ENCODE measurements at places on chromosomes 2 and 18.

DNA sequence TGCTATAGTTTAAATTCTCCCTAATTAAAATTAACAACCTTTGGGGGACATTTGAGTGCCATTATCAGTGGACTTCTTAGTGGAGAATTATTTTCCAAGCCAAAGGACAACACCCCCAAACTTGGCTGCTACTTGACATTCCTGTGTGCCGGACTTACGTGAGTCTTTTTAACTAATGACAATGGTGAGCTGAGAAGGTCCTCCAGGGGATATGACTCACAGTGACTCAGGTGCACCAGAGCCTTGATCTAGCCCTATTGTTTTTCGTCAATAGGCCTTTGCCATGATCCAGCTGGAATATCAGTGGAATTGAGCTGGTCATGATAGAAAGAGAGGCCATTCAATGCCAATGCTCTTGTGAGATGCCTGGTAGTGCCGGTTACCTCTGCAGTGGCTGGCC is 118.1 kb upstream of the CXCR4 start:
- peak; percentile 24 for DNase-seq

DNA sequence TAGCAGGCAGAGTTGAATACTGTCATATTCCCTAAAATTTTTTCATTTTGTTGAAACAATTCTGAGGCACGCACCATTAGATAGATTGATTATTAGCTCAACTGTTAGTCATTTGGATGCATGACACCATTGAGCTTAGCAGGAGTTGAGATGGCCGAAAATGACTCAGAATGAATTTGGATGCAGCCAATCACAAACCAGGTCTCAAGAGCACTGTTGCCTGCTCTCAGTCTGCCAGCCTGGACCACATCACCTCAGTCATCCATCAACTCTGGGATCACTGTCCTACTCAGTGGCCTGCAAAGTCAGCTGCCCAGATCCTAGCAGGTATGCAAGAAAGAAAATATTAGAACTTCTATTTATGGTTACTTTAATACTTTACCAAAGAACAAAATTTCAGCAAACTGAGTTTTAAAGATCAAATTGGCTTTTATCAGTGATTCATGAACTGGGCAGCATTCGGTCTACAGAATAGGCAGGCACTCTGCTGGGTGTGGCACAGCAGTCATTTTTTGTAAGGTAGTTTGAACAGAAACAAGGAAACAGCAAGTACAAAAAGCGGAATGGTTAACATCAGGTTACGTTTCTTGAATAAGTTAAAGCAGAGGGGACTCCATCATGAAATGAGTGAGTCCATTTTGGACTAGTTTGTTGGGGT is 152.7 kb upstream of the ARHGAP28 start:
- no peak for DNase-seq

- DNase-seq: no peak
Observed at GRCh38 chr2:148162871-148163270, 142.0 kb downstream of the MBD5 start.

GRCh38 chr2:20667531-20668401 is 822 bp downstream of the GDF7 start:
- no peak for DNase-seq

DNA sequence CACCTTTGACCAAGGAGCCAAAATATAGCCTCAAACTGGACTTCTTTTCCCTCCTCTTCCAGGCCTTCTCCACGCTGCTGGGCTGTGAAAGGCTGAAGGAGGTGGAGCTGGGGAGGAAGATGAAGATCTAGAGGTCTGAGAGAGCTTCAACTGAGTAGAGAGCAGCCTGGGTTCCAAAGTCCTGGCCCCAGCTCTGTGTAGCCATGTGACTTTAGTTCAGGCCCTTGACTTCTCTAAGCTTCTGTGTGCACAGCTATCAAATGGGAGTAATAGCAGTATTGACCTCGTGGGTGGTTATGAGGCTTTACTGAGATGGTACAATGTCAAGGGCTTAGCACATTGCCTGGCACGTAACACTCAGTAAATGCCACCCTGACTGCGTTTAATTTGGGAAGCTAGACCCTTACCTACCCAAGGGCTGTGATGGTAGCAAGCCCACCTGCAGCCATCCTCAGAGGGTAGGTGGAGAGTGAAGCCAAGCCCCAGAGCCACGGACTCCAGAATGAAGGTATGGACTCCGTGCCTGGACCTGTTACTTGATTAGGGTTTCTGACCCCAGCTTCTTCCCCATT is 38.4 kb downstream of the SERTAD2 start:
- no peak for DNase-seq

- peak; percentile 34 for DNase-seq
Observed at GRCh38 chr18:10936176-10937053, 213.0 kb downstream of the PIEZO2 start.

- DNase-seq: no peak
Observed at GRCh38 chr2:180655842-180656454, 324.5 kb upstream of the UBE2E3 start.

DNA sequence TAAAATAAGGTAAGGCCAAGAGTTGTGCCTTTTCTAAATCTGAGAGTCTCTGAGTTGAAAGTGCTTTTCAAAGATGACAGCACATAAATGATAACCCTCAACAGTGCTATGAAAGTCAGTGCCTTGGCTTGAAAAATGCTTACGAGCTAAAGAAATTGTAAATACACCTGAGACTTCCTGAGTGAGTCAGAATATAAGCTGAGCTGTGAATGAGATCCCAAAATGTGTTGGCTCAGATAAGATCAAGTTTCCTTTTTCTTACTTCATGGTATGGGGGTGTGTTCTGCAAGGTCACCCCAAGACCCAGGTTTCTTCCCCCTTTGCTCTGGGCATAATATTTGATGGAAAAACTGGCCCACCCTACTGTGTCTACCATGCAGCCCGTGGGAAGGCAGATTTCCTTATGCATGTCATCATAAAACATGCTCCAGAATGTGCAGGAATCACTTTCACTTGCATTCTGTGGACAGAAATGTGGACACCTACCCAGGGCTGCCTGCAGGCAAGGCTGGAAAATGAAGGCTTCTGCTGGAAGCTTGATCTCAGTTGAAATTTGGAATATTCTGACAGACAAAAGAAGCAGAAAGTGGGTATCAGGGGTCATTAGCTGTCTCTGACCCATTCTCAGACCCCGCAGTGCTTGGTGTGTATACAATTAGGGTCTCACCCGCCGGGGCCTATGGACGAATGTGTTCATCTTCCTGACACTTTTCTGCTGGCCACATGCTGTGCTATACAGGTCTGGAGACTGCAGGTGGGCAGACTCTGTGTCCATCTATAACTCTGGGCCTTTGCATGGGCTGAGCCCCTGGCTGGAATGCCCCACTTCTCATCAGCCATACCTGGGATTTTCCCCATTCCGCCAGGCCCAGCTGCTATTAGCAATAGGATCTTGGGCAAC is 212.6 kb downstream of the SH3RF3 start:
- DNase-seq: no peak

- no peak for DNase-seq
Observed at GRCh38 chr18:79211844-79212243, 142.7 kb downstream of the ATP9B start.

DNA sequence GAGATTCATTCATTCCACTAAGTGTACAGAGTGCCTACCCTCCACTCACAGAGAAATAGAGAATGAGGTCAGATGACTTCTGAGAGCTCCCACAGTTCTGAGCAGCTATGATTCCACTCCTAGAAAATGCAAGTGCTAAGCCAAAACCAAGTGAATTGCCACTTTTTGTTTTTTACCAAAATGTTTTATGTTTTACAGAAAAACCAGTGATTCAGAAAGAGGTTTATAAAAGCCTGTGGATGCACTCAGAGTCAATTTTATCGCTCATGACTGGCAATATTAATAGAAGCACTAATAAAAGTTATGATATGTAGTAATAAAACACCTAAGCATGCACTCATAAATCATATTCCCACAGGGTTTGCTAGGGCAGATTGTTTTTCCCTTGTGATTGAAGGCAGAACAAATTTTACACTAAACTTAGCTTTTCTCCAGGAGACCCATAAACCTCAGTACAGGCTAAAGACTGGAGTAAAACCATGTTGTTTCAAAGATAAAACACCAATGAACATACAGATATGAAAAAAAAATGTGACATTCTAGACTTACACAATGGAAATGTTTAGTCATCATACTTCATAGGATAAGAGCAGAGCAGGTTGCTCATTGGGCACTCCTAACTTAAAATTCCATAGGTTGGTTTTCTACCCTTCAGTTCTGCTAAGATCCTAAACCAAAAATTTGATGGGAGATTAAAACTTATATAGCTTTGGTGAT is 67.5 kb downstream of the PDK1 start:
- DNase-seq: no peak

GRCh38 chr2:25805987-25806386 is 72.3 kb downstream of the ASXL2 start:
- no peak for DNase-seq

DNA sequence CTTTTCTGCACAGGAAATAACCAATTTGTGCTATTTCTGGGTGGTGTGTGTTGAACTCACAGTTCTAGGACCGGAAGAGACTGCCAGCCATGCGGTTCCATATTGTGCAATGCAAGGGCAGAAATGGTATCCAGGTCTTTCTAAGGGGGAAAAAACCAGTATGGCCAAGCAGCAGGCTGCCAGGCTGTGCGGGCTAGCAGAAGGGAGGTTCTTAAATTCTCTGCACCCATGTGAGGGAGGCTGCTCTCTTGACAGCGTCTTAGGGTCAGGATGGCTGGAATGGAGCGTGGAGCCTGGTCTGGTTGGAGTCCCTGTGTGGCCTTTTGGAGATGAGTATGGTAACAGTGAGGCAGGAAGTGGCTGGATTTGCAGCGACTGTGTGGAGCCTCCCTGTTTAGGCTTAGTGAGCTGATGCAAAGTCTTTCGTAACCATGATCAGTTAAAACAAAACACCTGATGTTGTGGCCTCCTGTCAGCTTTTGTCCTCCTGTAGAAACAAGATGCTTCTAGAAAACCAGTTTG is 52.6 kb downstream of the NCK2 start:
- no peak for DNase-seq

- DNase-seq: no peak
Observed at GRCh38 chr2:145161656-145162055, 641.7 kb upstream of the ZEB2 start.

- no peak for DNase-seq
Observed at GRCh38 chr2:239161711-239162140, 239.1 kb downstream of the HDAC4 start.

GRCh38 chr2:199955007-199955338 is 318 bp downstream of the TYW5 start:
- peak; percentile 56 for DNase-seq

DNA sequence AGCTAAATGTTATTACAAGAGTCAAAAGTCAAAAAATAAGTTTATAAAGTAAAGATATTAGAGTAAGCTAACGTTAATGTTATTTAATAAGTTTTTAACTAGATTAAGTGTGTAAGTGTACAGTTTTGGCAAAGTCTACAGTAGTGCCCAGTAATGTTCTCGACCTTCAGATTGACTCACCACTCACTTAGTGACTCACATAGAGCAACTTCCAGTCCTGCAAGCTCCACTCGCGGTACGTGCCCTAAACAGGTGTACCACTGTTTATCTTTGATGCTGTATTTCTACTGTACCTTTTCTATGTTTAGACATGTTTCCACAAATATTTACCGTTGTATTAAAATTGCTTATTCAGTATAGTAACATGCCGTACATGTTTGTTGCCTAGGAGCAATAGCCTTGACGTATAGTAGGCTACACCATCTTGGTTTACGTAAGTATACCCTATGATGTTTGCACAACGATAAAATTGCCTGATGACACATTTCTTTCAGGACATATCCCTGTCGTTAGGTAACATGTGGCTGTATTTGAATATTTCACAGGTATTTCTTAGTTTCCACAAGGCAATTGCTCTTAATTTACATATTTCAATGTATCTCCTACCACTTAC is 1641.9 kb upstream of the PIK3C3 start:
- DNase-seq: no peak

- DNase-seq: no peak
Observed at GRCh38 chr18:75779450-75779849, 351.9 kb upstream of the SMIM21 start.

DNA sequence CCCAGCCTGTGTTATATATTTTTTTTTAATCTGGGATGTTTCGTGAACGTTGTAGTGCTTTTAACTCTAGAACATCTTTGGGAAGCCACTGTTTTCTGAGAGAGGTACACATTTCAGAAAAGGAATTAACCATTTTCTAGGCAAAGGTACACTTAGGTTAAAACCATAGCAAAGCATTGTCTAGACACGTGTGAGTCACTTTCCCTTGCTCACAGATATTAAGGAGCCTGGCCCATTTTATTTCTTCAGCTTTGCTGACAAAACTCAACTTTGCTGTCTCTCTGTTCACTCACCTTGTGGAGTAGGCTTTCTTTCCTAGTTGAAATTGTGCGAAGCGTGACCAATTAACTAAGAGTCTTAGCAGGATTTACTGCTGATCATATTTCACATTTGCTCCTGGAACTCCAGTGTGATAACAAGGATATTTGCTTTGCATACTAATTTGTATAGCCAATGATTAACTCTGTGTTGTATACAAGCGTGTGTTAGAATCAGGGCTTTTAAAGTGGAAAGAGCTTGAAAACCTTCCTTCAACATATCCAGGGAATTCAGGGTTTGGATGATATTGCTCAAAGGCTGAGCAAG is 215.0 kb upstream of the AGAP1 start:
- DNase-seq: no peak

DNA sequence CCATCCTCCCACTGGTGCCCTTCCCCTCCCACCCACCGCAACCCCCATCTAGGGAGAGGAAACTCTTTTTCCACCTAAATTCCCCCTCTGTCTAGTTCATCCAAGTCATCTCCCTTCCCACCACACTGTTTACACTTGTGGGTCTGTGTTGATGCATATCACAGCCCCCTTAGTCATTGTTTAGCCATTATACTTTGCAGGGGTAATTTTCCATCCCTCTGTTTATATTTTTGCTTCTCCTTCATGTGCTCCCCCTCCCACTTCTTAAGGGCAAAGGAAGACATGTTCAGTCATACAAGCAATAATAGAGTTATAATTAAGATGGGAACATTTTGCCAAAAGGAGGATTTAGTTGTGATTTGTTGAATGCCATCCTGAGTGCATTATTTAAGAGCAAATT is 187.8 kb upstream of the TNP1 start:
- no peak for DNase-seq

DNA sequence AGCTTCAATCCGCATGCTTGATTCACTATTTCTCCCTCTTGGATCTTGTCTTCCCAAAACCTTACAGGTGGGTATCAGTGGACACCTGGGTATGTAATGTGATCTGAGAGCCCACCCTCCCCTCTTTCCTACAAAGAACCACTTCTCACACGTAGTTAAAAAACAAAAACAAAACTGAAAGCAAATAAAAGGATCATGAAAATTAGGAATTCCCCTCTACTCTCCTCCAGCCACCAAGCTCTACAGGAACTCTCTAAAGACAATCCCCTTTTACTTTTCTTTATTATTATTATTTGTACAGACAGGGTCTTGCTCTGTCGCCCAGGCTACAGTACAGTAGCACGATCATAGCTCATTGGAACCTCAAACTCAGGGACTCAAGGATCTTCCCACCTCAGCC is 40.8 kb upstream of the MYO1B start:
- DNase-seq: no peak

DNA sequence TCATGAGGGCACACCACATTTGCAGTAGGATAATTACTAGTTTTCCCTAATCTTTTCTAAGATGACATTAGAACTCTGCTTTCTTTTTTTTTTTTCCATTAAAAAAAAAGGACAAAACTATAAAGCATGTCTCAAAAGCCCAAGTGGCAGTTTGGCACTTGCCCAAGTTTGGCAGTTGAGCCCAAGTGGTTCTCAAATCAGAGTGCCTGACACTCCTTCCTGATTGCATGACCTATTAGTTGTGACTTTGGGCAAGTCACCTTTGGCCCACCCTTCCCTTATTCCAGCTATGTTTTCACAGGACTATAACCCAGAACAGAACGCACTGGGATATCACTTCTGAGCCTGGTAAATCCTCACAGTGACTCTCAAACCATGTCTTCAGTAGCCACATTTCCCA is 273.0 kb downstream of the CCDC85A start:
- DNase-seq: no peak

- no peak for DNase-seq
Observed at GRCh38 chr2:39657287-39657937, 8.3 kb upstream of the TMEM178A start.
